ENCODE measurements at places on chromosomes 5 and 9.

GRCh38 chr9:7988644-7989280 lies 189.2 kb upstream of the DMAC1 start:
- DNase-seq: no peak

DNA sequence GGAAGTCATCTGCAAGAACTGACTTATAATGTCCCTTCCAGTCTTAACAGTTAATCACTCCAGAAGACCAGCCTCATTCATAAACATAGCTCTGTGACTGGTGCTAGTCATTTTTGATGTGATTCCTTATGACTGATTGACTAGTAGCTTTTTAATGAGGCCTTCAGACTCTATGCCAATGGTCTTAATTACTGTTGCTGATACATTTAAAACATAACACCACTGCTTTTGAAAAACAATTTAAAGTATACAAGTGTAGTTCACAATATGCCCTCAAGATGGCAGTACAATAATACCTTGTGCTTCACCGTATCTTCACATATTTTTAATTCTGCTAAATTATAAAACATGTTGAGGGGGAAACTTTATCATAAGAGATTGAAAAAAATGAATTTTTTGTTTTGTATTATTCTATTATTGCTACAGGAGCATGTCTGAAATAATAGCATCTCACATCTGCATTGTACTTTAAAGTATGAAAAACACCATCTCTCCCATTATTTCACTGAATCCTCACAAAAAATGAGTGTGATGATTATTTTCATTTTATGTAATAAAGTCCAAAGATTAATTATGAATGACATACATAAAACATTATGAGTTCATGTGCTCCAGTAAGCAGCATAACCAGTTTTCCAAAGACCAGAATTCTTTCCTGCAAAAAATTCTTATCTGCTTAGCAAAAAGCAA lies 55.2 kb upstream of the SHISAL2B start:
- DNase-seq: peak; percentile 47

DNA sequence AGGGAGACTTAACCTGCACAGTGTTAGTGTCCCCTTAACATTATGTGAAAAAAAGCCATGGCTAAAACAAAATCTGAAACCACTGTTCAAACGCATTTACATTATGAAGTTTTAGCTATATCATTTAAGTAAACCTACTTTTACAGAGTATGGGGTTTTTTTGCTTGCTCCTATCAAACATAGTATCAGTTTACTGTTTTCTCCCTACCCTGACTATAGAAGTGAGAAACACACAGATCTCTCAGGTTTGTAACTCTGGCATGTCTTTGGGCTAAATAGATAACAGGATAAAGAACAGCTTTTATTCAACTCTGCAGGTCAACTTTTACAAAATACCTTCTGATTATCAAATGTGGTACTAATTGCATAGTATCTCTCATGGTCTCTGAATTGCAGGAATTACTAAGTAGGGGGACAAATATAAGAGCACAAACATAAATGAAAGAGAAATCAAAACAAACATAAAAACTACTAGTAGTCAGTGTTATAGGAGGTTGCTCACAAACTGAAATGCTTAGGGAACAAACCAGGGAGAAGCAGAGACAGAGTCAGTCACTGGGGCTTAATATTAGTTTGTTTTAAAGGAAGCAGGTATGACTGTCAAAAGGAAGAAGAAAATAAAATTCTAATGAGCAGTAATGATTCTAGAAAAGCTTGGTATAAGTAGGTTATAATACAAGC lies 155.8 kb downstream of the MLLT3 start:
- no peak for DNase-seq

- DNase-seq: no peak
Measured at GRCh38 chr5:147831465-147831864, at the start of gene SPINK1. TSS of gene SPINK1 (minus strand) at chr5:147831671. CDS start at chr5:147831577, 94 bp downstream.

DNA sequence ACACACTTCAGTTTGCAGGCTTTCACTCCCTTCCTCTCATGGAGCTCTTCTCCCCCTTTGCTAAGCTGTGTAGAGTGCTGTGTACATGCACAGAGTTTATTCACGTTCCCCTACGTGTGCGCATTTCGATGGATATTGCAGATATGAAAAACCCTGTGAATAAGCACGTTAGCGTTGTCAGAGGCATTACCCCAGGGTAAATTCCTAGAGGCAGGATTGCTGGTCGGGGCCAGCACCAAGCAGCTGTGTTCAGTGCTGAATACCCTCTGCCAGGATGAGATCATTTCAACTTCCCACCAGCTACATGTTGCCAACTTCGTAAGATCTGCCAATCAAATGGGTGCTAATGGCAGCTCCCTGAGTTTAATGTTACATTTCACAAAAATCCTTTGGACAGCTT lies 172.3 kb upstream of the PPP1R26 start:
- DNase-seq: no peak

DNA sequence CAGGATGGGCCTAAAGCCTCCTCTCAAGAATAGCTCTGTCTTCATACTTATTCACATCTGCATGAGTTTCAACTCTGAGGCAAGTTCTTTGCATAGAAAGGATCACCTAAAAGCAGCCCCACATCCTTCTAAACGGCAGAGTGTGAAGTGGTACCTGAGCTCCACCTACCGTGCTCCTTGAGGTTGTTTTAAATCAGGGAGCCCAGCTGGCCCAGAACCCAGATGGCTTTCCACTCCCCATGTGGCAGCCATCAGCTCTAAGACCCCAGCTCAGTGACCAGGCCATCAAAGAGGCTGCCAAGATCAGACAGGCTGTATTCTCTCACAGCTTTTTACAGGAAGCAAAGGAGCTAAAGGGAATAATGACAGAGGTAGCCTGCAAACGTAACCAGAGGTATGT lies 299.3 kb downstream of the RASEF start:
- peak; percentile 5 for DNase-seq

DNA sequence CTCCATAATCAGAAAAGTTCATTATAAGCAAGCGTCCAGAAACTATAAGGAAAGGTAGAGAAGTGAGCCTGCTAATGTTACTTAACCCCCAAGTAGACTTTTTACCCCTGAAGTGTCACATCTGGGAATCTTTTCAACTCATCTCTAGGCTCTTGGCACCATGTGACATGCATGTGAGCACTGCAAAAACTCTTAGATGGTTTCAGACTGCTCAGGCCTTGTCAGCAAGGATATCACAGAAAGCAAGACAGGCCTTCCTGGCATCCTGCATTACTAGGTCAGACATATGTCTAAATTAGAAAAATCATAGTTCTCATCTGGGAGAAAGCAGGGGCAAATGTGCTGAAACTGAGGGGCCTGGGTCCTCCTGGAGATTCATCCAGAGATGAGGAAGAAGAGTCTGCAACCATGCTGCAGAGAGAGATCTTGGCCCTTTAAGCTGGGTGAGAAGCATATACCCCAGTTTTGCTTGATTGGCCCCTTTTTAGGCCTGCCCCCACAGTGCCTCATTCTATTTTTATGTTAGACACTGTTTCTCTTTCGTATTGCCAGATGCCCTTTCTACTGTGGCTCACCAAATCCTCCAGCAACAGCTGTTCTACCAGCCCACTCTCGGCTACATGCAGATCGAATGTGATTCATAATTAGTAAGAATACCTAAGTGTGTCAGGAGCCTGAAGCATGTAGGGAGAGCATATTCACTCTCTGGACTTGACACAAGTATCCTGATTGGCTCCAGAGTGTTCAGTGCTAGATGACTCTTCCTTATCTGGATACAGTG lies 19.0 kb downstream of the TMEM8B start:
- DNase-seq: peak; percentile 62

Measured in OCI-LY7 (cell line).